Muscle of leg (tissue), 16 donors: ENCODE measurements at places on chromosomes 7 and 10. TPM values are rescaled to one million over a fixed set of nuclear protein-coding genes. Genes with fewer than 3 reads are reported as not detected.
A peak's percentile ranks its signal among the peaks of the same experiment; 100 is the strongest.

Gene AEBP1
- polyA plus RNA-seq, result 152 TPM

DNA sequence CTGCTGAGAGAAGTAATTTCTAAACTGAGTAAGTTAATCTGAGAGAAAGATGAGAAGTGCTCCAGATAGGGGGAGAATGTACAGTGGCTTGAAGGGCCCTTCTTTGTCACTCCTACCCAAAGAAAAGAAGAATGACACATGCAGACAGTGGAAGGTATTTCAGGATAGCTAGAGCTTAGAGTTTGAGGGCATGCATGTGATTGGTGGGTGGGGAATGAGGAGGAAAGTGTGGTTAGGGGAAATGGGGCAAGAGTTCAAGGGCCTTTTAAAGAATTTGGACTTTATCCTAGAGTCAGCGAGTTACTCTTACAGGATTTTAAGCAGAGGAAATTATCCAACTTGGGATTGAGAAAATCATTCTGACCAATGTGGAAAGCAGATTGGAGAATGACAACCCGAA is 50.0 kb downstream of the ANLN start:
- no peak for DNase-seq

GRCh38 chr10:71143170-71143569 is 69.2 kb upstream of the UNC5B start:
- DNase-seq, result no peak

Gene HOXA4
- polyA plus RNA-seq, result 23.3 TPM

Gene SPAM1
- not detected for polyA plus RNA-seq

Gene PAPOLB
- 0.05 TPM for polyA plus RNA-seq

DNA sequence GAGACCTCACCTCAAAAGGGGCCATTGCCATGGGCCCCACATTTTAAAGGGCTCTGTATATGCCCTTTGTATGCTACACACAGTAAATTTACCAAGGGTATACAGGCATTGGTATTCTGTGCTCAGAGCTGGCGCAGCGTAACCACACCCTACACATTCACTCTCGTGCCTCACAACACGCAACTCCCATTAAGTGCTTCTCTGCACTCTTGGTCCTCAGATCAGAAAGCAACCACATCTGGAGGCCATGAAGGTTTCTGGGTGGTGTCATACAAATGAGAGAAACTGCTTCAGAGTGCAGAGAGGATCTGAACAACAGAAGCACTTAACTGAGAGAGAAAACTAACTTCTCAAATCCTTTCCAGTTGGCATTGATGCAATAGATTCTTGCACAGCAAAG is 9.4 kb upstream of the CACUL1 start:
- DNase-seq, result no peak

DNA sequence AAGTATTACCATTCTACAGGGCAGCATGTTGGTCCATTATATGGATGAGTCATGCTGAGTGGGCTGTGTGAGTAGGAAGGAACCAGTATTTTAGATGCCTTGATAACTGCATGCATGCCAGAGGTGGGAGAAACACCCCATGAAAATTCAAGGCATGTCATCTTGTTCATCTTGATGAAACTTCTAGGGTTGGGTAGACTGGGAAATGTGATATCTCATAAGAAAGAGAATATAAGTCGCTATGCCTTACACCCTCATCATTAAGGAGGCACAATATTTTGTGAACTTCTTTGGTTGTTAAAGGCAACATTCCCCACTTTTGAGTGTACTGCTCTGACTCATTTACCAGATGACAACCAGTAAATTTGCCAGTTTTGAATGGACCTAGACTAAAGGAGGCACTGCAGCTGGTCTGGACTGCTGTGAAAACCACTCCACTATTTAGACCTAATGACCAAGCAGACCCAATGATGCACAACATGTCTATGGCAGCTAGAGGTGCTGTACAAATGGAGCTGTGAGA is 48.0 kb downstream of the ZNF365 start:
- DNase-seq, result no peak

Gene TLX1
- polyA plus RNA-seq, result not detected

DNA sequence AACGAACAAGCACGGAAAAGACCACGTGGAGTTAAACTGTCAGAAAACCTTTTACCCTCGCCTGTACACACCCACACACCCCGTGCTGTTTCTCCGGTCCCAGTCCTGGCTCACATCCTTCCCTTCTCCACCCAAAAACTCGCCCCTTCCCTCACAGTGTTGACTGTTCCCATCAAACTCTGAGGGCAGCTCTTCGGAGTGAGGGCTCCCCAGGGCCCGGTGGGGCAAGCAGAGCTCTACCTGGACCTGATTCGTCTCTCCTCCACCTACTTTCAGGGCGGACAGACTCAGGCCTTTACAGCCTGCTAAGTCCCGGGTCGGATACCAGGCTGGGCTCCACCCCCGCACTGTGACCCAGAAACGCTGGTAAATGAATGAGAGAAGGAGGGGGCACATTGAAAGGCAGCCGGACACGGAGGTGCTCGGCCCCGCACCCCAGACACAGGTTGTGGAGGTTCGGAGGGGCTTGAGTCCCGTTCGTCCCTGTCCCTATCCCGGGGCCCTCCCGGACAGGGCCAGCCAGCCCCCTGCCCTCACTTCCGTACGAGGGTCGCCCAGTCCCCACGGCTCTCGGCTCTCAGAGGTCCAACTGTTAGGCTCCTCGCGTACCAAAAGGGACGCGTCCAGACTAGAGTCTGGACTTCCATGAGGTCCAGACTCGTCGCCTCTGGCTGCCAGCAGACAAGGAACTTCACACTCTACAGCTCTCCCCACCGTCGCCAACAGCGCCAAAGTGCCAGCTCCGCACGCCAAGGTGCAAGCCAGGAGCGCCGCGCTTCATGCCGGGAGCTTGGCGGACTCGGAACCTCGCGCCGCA is 31.7 kb upstream of the ASL start:
- DNase-seq, result peak; percentile 62

Gene CXCL12
- polyA plus RNA-seq, result 227 TPM

DNA sequence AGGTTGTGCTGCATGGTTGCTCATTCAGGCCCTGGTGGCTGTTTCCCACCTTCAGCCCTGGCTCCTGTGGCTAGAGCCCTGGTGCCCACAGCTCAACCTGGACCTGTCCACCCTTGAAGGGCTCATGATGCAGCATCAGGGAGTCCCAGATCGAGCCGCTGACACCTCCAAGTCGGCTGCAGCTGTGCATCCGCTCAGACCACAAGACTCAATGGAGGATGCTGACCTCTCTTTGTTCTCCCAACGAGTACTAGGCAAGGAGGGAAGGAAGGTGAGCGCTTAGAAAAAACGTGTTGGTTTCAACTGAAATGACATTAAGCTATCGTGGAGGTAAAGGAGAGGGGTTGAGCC is 9.5 kb upstream of the C10orf95 start:
- DNase-seq, result no peak

Gene NANOS1
- polyA plus RNA-seq, result 5.8 TPM

Gene MMS19
- polyA plus RNA-seq, result 66.1 TPM

DNA sequence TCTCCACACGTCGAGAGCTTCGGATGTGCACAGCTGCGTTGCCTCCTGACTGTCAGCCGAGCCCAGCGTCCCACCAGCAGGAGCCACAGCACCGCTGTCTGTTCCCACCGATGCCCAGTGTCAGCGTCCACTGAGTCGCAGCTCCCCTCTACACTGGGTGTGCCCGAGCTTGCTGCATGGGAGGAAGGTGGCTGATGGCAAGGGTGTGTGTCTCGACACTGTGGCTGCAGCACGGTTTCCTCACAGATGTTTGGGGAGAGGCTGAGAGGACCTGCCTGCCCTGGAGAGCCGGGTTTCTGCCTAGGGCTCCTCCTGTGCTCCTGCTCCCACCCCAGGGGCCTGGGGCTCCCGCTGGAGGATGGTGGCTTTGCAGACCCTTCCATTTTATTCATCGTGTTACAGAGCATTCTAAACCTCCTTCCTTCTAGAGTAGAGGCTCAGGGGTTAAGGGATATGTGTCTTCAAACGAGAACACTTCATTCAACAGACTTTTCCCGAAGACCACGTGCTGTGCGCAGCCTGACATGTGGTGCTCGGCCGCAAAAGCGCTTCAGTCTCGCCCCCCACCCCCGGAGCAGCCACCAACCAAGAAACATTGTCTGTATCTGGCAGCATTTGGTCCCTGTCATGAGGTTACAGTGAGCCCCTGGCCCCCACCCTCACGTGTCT is 384.8 kb downstream of the DNAJB6 start:
- DNase-seq, result no peak
